GM04504 (cell line): ENCODE measurements at places on chromosomes 2 and 18.

GRCh38 chr2:2104331-2104730 is 226.7 kb downstream of the MYT1L start:
- no peak for DNase-seq

GRCh38 chr2:224820283-224820991 is 104.3 kb upstream of the CCDC195 start:
- no peak for DNase-seq

- no peak for DNase-seq
Measured at GRCh38 chr18:62372156-62372555, 47.0 kb downstream of the TNFRSF11A start.

DNA sequence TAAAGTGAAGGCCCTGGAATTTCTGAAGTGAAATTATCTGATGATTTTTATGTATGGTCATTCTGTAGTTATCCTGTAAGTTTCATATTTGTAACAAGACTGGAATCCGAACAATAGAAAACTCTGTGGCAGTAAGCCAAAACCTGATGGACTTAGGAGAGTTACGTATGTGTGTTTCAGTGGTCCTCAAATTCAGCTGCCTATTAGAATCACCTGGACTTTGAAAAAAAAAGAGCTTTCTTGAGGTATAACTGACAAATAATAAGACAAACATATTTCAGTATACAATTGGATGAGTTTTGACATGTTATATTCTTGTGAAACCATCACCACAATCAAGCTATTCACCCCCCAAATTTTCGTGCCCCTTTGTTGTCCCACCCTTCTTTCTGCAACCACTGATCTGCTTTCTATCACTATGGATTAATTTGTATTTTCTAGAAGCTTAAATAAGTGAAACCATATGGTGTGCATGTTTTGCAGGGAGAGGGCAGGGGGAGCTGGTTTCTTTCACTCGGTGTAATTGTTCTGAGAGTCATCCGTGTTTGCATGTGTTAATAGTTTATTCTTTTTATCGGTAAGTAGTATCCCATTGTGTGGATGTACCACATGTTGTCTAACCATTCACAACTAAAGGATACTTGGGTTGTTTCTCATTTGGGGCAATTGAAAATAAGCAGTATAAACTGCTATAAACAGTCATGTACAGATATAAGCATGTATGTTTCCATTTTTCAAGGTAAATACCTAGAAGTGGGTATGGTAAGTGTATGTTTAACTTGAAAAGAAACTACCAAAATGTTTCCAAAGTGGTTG is 50.2 kb upstream of the EML4 start:
- no peak for DNase-seq

GRCh38 chr2:10324095-10324832 is 21.6 kb downstream of the HPCAL1 start:
- DNase-seq: no peak

DNA sequence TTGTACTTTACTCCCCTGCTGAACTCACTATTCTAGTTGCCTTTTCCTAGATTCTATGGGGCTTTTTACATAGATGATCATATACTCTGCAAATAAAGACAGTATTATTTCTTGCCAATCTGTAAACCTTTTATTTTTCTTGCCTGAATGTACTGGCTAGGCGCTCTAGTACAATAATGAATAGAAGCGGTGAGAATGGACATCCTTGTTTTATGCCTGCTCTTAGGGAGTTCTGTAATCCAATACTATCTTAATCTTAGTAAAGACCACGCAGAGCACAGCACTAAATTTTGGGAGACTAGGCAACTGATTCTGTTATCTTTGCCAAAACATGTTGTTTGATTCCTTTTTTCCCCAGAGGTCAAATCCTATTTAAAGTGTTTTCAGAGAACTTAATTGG is 7.0 kb downstream of the KRCC1 start:
- DNase-seq: no peak

GRCh38 chr2:64716569-64716968 is 62.9 kb upstream of the SERTAD2 start:
- no peak for DNase-seq

DNA sequence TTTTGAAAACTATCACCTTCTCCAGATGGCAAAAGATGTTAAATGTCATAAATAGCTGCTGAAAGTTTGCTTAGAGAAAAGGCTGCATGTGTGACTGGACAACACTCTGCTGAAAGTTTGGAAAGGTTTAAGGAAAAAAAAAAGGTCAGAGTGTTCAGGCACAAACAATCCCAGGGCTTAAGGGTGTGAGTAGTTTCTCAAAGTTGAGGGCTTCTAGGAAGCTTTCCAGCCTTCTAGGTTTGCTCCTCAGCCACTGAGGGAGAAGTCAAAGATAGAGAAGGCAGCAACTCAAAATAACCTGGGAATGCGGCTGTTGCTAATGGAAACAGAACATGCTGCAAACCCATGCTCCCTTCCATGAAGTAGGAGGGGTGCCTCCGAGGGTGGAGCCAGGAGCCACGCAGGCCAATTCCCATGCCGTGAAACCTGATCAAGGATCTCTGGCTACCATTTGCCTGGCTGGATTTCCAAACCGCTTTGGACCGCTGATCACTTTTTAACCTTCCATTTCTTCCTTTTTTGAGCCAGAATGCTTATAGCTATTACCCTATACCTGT is 88.0 kb downstream of the TEX51 start:
- no peak for DNase-seq

- DNase-seq: no peak
Measured at GRCh38 chr2:230156782-230157699, 62.7 kb downstream of the SP110 start.

- DNase-seq: no peak
Measured at GRCh38 chr2:224786848-224787247, 70.7 kb upstream of the CCDC195 start.

- no peak for DNase-seq
Measured at GRCh38 chr2:85582492-85582891, 1.7 kb upstream of the VAMP5 start.

DNA sequence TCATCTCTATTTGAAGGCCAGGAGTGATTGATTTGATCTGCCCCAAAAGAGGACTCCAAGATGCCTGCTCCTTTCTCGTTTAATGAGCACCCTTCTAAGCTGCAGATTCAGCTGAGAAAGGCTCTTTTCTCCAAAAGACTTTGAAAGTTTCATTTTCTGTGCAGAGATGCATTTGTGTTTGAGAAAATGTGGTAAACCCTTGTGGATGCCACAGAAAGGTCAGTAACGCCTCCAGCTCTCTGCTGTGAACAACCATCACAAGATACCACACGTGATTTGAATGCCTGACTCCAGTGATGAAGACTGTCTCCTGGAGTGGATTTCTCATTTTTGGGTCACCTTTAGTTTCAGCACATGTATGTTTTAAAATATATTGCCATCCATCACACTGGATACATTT is 35.0 kb upstream of the CCDC85A start:
- no peak for DNase-seq

DNA sequence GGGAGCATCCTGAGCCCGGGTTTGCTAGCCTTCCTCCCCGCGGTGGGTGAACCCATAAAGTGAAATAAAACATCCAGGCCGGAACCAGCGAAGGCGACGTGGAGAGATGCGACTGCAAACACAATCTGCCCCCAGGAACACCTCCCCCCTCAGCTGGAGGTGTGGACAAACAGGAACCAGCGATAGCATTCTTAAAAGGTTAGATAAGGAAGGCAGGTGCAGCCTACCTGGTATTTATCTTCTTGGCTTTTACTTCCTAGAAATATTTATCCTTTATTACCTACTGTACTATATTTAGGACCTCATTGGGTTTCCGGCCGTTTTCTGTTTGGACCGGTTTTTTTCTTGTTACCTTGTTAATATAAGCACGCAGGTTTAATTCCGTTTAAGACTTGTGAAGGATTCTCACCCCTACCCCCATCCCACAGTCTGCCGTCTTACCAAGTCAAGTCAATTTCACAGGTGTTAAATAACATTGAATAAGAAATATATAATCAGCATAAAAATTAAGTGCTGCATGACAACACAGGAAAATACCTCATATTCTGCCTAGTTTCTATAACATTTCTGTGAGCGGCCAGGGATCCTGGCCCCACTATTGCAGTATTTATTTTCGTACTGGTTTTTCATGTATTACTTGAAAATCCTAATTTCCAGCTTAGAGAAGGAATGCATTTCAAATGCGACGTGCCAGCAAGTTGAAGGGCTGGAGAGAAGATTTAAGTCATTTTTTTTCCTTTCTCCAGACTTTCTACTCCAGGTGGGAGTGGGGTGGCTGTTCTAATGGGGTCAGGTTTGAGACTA is 224.0 kb upstream of the ID2 start:
- DNase-seq: no peak

GRCh38 chr2:78980871-78981270 is 44.6 kb upstream of the REG3G start:
- no peak for DNase-seq

DNA sequence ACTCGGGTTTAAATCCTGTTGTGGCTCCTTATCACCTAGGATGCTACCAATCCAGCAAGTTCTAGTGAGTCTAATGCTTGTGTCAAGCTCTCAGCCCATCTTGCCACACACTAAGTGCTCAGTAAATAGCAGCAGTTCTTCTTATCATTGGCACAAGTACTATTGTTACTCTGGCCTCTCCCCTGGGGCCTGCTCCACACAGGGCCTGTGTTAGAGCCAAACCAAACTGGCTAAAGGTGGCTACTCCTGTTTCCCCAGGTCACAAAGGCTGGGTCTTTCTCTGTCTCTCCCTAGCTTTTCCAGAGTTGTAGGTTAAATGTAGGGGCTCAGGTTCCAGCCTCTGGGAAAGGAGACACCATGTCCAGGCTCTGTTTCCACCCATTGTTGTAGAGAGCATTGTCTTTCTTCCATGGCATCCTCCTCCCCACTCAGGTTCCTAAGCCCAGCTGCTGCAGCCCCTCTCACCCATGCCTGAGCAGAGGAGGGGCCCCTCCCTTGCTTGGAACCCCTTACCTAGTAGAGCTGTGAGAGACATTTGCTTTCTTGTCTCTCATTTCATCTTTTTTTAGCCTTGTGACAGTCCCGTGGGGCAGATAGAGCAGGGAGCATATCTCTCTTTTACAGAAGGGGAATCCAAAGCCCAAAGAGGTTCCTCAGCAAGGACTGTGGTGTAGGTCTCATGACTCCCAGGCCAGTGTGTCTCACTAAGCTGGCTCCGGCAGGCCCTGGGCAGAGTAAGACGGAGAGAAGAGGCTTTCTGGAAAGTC is 56.4 kb upstream of the OTOF start:
- no peak for DNase-seq

DNA sequence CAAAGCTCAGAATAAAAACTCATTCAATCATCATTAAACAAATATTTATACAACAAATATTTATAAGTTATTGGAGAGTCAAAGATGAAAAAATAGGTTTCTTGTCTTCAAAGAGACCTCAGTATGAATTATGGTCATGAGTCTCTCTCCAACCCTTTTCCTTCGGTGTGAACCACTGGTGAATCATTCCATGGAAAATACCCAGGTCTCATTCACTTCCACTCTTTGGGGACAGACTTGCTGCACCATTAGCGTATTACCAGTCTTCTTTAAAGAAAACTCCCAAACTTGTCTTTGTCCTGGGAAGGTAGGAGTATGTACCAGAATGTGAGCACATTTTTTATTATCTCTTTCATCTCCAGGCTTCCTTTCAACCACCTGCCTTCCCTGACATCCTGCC is 257.4 kb upstream of the RBMS1 start:
- no peak for DNase-seq

DNA sequence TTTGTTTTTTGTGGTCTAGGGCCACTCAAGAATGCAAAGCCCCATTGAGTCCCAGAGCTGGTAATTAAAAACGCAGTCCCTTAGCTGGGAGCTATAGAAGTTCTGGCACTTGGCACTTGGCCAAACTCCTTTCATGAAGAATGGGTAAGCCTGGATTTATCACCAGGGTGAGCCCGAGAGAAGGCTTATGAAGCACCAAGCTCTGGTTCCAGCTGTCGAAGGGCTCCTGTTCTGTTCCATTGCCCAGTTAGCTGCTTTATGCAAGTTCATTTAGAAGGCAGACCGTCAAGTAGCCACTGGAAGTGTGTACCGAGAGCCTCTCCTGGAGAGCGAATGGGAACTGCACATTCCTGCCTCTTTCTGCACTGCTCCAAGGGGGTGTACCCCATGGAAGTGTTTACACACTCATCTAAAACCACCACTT is 14.2 kb downstream of the ECEL1 start:
- DNase-seq: no peak

- DNase-seq: no peak
Measured at GRCh38 chr2:68185541-68186164, 28.0 kb downstream of the PNO1 start.

GRCh38 chr2:166239548-166239947 is 111.7 kb upstream of the SCN1A start:
- peak; percentile 56 for DNase-seq

DNA sequence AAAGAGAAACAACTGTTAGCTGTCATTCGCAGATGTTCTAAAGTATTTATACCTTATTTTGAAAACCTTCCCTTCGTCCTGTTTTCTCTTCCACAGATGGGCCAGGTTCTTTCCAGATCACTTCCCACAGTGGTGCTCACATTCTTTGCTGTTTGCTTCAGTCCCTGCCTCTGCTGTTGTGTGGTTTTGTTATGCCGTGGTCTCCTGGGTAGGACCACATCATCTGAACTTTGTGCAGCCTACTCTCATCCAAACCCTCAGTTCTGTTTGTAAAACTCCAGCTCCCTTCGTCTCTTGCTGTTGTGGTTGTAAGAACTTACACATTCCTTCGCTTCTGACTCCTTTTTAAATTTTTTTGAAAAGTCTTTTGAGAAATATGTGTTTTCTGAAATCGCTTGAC is 38.1 kb downstream of the ZNF236 start:
- DNase-seq: no peak

DNA sequence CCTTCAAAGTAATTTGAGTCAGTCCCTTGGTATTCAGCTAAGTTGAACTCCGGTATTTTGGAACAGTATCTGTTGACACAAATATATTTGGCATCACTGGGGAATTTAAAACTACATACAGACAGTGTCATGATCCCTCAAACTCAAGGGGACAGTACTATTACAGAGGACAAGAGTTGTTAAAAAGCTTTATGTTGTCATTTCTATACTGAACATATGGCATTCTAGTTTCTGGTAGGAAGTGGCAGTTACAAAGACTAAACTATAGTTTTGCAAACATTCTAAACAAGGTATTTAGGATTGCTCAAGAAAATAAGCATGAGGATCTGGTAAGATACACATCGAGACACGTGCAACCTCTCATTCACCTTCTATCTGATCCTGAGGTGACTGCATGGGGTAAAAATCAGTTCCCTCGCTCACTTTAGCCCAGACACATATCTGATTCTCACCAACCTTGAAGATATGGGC is 16.6 kb upstream of the CCNYL1 start:
- DNase-seq: no peak

DNA sequence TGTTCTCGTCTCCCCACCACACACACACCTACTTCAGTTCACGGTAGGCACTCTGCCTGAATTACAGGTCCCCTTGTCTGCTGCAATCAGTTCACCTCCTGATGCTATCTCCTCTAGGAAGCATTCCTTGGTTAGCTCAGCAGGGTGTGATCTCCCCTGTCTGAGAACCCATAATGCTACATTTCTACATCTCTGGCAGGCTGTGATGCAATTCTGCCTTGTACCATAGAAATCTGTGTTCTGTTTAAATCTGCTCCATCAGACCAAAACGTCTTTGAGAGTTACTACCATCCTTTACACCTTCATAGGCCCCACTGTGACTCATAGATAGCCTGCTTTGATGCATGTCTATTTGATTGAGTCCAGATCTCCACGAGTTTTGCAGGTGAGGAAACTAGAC is 103.9 kb downstream of the TTC32 start:
- DNase-seq: no peak
